Stimulated activated CD8-positive, alpha-beta memory T cell treated with anti-CD3 and anti-CD28 coated beads, Interleukin-15, amount 100 ng/mL, for 24 hours (primary cell): ENCODE measurements at places on chromosomes 12 and 14.

DNA sequence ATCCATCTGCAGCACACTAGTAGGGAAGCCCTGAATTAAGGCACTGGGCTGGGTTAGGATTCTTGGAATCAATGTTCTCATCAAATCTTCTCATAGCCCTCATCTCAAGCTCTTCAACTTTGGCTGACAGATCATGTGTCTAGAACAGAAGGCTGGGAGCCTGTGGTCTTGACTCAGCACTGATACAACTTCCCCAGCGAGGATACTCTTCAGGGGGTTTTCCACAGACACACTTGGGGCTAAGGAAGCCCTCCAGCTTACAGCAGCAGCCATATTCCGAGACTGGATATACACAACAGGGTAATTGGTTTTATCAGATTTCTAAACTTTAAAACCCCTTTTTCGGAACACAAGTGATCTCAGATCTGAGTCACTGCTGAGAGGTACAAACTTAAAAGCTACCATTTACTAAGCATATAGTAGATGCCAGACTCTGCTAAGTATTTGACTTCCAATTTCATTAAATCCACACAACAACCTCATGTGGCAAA is 3.5 kb downstream of the FMNL3 start:
- DNase-seq: no peak

GRCh38 chr12:122979908-122980182 is 636 bp upstream of the ARL6IP4 start:
- no peak for DNase-seq

GRCh38 chr12:55875704-55876467 is 33.1 kb upstream of the MMP19 start:
- DNase-seq: no peak

DNA sequence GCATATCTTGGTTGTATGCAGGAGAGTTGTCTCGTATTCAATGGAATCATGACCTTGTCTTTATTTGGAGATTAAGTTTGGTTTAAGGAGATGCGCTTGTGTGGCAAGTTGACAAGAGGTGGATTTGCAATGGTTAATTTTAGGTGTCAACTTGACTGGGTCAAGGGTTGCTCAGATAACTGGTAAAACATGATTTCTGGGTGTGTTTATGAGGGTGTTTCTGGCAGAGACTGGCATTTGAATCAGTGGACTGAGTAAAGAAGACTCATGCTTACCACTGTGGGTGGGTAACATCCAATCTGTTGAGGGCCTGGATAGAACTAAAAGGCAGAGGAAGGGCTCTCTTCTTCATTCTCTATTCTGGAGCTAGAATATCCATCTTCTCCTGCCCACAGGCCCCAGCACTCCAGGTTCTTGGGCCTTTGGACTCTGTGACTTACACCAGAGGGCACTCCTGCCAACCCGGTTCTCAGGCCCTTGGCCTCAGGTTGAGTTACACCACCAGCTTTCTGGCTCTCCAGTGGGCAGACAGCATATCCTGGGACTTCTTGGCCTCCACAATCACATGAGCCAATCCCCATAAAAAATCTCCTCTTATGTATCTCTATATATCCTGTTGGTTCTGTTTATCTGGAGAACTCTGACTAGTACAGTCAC is 141.5 kb upstream of the ARID2 start:
- no peak for DNase-seq

DNA sequence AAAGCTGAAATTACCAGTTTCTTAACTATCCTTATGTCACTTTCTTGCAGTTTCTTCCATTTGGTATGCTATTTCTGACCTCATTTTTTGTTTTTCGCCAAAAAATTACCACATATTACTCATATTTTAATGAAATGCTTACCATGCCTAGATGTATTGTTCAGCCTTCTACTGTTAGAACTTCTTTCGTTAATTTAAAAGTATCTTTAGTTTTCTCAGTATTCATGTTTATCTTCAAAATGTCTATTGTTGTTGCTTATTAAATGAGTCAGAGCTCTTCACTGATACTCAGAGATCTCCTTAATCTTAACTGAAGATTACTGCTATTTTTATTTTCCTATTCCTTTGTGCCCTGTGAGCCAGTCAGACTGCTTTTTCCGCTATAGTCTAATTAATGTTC is 20.5 kb downstream of the RAP1B start:
- no peak for DNase-seq

GRCh38 chr14:20632831-20633691 is 8.4 kb downstream of the OR6S1 start:
- no peak for DNase-seq

DNA sequence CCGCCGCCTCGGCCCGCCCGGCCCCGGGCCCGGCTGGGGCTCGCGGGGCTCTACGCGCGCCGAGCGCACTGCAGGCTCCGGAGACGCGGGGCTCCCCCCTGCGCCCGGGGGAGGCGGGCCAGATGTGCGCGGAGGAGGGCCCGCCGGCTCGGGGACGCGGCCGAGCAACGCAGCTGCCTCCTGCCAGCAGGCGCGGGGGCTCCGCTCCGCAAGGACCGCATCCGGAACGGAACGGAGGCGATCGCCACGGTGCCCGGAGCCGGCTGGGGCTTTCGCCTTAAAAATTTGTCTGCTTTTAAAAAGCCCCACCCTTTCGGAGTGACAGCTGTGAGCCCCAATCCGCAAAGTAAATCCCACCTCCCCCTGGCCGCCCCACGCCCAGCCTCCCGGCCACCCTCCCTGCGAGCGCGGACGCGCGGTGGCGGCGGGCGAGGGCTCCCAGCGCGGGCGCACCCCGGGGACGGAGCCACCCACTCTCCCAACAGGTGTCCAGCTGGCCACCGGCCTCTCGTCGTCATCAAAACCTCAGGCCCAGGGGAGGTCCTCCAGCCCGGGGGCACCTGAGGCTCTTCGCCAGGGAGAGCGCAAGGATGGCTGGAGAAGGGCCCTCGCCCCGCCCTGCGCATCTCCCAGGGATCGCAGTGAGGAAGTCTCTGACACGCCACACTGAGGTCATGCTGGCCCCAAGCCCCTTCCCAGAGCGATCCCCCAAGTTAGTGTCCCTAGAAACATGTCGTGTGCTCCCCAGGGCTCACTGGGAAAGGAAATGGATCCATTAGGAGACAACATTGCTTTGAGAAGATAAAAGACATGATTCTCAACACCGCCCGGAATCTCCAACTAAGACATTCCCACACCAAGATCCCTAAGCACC is at the start of gene TMEM132D:
TMEM132D (minus strand) TSS at position 70 of the 874 bp plus-strand sequence.
- no peak for DNase-seq

GRCh38 chr12:13628067-13628466 is 353.3 kb downstream of the GRIN2B start:
- no peak for DNase-seq

DNA sequence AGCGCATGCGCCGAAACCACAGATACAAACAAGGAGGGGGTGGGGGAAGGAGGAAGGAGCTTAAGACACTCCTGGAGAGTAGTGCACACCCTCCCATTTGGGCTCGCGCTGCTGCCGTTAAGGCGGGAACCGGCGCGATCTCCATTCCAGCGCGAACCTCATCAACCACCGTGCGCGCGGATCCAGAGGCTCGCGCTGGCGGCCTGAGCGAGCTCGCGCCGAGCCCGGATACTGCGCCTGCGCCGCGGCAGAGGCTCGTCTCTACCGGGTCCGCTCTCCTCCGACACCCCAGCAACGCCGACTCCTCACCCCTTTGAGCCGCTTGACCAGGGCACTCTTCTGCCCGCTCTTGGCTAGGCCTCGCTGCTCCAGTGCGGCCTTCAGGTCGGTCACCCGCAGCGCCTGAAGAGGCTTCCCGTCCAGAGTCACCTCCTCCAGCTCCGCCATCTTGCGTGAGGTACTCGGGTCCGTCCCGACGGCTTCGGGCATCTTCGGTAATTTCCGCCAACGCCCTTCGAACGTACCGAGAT is at the start of gene ACIN1:
ACIN1 (minus strand) TSS at position 471 of the 530 bp plus-strand sequence; CDS start at position 447, 24 bp downstream.
- peak; percentile 93 for DNase-seq

GRCh38 chr14:56809270-56810146 is 771 bp downstream of the OTX2 start:
- DNase-seq: no peak
